Activated CD4-positive, alpha-beta T cell treated with anti-CD3 and anti-CD28 coated beads for 24 hours (primary cell): ENCODE measurements at places on chromosomes 16 and 17.

GRCh38 chr16:2089706-2090480, 42.1 kb downstream of the TSC2 start:
- no peak for DNase-seq

DNA sequence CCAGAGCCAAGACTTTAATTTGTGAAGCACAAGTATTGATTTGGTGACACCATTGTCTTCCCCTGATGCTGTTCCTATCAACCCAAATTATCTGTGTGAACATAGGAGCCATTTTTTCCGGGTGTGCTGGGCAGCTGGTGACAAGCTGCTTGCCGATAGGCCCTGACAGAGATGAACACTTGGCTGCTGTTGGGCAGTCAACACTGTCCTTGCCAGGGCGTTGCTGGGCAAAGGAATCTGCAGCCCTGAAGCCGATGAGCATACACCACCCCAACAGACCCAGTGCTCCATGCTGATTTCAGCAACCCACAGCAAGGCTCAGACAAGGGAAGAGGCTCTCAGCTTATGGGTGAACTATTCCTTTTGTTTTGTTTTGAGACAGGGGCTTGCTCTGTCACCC, 105.4 kb downstream of the YPEL2 start:
- no peak for DNase-seq

DNA sequence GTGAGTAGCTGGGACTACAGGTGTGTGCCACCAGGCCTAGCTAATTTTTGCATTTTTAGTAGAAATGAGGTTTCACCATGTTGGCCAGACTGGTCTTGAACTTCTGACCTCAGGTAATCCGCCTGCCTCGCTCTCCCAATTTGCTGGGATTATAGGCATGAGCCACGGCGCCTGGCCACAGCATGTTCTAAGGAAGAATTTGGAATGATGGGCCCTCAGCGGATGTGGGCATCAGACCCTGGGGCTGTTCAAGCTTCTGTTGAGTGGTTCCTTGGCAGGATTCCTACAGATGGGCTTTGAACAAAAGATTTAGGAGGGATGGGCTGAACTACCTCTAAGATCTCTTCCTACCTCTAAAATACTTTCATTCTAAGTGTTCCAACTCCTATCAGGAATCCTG, 4.1 kb downstream of the PRPSAP2 start:
- DNase-seq, result no peak

DNA sequence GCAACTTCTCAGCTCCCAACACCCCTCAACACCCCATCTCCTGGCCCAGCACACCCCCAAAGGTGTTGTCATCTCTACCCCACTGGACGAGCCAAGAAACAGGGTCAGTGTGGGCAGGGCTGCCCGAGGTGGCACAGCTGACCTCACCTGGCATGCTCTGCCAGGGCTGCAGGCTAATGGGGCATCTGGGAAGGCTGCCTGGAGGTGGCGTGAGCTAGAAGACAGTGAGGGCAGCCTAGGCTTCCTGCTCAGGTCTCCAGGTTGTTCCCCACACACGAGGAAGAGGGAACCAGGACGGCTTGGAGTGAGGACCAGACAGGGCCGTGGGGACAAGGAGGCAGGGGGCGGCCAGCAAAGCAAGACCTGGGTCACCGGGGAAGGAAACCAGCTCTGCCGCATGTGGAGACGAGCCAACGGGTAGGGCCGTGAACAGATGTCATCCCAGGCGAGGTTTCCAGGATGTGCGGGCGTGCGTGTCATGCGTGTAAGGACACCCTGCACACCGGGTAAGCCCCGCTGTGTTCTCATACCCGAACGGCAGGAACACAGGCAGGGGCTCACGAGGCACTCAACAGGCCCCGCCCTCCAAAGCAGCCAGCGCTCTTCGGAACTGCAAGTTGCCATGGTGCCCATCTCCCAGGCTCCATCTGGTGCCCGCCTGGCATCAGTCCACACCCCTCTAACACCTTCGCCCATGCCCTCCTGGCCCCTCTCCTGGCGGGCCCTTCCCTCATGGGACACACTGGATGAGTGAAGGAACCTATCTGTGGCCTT, 29.6 kb upstream of the PVALEF start:
- DNase-seq, result no peak

GRCh38 chr16:10624527-10624926, 44.1 kb upstream of the EMP2 start:
- no peak for DNase-seq

DNA sequence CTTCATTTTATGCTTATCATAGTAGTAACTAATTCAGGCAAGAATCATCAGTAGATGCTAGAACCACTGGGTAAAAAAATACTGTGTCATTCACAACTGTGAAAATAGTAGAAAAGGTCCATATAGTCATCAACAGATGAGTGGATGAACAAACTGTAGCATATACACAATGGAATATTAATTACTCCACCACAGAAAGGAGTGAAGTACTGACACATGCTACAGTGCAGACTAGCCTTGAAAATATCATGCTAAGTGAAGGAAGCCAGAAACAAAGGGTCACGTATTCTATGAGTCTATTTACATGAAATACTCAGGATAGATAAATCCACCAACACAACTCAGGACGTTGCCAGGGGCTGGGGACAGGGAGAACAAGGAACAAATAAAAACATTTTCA, 13.3 kb downstream of the USP22 start:
- no peak for DNase-seq

DNA sequence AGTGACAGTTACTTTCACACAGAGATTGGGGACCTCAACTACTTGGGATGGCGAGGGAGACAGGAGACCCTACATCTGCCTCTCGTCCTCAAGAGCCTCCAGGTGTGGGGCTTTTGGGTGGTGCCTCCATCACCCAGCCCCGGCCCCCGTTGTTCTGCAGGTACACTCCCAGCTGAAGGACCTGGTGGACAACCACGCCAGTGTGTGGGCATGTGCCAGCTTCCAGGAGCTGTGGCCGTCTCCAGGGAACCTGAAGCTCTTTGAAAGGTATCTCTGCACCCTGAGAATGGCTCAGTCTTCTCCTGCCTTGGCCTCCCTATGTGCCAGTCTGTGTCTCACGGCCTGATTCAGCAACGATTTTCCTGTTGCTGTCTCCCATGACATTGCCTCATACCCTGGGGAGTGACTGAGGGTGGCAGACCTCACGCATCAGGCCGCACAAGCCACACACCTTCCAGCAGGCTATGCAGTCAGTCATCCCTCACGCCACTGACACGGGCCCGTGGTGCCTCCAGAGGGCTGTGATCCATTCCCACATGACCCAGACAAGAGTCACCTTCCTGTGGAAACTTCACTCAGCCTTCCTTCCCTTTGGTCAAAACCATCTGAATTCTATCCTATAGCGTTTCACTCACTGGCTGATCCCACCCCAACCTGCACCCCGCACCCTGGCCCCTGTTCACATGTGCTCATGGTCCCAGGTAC, 3.7 kb downstream of the CCNF start:
- no peak for DNase-seq

DNA sequence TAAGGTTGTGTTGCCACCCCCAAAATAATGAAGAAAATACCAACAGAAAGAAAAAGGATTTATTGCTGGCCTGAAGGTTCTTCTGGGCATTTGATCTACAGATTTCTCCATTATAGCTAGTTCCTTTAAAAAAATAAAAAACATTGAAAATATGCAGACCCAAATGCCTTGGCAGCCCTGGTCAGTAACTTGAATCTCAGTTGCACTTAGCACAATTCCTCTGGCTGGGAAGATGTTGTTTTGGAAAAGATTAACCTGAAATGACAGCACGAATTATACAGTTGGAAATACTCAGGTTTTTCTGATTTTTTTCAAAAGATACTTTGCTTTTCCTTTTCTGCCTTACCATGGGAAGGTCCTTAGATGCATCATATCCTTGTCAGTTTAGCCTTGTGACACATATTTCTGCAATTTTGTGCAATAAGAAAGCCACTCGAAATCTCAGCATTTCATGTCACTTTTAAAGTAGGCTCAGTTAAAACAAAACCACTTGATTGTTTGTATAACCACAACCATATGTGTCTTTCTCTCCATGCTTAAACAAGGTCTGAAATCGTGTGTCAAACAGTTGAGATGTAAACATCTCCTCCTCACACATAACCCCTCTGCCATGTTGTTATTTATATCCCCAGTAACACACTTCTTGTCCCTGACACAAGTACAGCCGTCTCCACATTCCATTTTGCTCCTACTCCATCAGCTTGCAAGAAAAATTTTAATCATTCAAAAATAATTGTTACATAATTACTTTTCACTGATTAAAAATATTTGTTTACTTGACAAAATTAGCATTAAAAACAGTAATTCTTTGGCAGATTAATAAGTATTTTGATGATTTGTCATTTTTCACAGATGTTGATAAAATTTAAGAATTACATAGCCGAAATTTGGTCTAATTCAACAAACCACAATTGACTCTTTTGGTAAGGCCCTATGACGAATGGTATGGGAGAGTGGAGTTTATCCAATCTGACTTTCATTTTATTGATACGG, 61.1 kb downstream of the SIAH1 start:
- DNase-seq, result no peak

GRCh38 chr16:63337264-63337663, 1301.0 kb upstream of the CDH8 start:
- no peak for DNase-seq

GRCh38 chr17:1271030-1271423, 783 bp downstream of the BHLHA9 start:
- no peak for DNase-seq

DNA sequence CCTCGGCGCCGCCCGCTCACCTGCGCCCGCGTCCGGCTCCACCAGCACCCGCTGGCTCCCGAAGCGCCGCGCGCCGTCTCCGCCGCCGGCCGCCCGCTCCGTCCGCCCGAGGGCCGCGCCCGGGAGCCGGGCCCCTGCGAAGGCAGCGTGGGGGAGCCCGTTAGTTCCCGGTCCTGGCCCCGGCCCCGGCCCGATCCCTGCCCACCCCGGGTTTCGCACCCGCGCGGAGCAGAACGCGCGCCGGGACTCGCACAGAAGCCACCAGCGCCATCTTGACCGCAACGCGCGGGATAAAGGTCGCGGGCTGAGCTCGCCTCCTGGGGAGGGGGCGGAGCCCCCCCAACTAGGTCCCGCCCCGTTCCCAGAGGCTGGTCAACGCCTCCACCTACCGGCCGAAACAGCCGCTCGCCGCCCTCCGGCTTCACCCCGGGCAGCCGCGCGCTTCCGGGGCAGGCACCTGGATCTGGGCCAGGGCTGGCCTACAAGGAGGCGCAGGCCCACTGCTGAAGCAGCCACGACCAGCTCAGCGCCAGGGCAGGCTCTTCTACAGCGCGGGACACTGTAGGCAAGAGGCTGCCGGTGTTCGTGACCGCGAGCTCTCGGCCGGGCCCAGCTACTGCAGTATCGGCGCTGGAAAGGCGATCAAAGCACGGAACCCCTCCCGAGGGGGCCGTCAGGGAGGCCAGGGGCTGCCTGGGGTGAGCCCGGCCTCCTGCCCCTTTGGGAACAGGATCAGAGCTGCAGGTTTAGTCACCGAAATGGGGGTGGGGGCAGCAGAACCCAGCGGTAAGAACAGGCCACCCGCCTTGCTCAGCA, at the start of gene ECI1:
Gene ECI1, minus strand, starts transcription at position 292 of the 816 bp plus-strand sequence. Its CDS starts 21 bp downstream, at position 271.
- DNase-seq, result peak; percentile 62

DNA sequence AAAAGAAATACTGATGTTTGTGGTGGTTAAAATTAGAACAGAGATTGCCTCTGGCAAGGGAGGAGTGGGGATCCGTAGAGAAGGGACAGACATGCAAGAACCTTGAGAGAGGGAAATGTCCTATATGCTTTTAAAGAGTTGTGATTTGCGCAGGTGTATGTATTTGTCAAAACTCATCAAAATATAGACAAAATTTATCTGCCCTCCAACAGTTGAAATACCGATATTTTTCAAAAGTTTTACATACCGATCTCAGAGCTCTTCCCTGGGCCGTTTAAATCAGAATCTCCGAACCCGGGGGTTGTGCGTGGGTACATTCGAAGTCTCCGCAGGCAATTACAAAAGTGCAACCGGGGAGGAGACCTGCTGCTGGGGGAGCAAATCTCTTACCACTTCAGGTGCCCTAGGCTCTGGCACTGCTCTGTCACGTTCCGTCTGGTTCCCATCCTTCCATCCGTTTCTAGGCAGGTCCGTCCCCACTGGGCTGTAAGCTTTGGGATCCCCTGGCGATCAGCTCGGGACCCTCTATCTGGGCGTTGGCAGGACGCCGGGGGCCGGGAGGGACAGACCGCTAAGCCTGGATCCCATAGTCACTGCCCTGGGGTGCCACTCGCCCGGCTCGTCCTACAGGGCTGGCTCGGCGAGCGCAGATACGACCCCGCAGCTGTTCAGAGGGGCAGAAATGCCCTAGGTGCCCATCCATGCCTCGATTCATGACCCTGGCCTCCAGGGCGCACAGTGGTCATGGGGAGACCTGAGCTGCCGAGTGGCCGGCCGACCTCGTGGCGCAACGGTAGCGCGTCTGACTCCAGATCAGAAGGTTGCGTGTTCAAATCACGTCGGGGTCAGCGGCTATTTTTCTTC, 4.2 kb downstream of the BORCS6 start:
- peak; percentile 90 for DNase-seq

- DNase-seq, result no peak
Measured at GRCh38 chr16:49620158-49620868, 235.6 kb downstream of the ZNF423 start.

GRCh38 chr17:80866050-80866793, 125.4 kb upstream of the CHMP6 start:
- peak; percentile 76 for DNase-seq

DNA sequence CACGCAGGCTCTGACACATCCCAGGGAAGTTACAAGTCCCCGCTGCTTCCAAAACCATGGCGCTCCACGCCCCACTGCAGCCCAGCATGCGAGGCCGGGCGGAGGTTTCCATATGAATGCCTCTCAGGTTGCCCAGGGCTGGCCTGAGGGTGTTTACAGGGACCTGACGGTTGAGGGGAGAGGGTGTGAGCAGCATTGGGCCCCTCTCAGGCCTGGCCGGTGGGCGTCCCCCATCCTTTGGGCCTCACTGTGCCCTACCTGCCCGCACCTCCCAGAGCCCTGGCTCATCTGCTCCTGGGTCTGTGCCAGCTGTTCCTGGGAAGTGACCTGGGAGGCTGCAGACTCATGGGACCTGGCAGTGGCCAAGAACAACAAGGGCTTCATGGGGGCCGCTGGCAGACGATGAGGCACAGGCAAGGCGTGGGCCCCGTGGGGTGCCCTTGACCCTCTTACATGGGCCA, 173.5 kb downstream of the C16orf95 start:
- DNase-seq, result no peak

- peak; percentile 67 for DNase-seq
Measured at GRCh38 chr17:35969558-35970380, 11.5 kb downstream of the CCL16 start.

DNA sequence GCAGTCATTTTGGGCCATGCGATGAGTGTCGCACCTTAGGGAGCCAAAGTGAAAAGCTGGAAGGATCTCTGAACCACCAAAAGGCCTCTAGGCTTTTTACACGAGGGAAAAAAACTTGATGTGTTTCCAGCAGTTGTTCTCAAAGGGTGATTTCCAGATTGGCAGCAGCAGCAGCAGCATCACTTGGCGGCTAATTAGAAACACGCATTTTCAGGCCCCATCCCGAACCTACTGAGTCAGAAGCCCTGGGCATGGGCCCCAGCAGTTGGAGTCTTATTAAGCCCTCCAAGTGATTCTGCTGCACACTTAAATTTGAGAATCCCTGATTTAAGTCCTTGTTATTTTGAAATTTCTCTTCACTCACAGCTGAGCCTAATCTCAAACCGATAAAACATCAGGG, 25.3 kb upstream of the PYY start:
- no peak for DNase-seq

GRCh38 chr17:38417210-38417951, 10.9 kb upstream of the ARHGAP23 start:
- DNase-seq, result no peak

- peak; percentile 49 for DNase-seq
Measured at GRCh38 chr17:76272541-76273444, 7.6 kb downstream of the UBALD2 start.

- no peak for DNase-seq
Measured at GRCh38 chr16:29860218-29860617, 2.8 kb downstream of the CDIPT start.
